T47D (cell line): ENCODE measurements at places on chromosomes 6 and 20.

GRCh38 chr6:86848986-86849385 lies 88.3 kb upstream of the HTR1E start:
- DNase-seq, result no peak

- peak; percentile 61 for DNase-seq
Measured at GRCh38 chr6:156437121-156437879, 339.9 kb upstream of the ARID1B start.

DNA sequence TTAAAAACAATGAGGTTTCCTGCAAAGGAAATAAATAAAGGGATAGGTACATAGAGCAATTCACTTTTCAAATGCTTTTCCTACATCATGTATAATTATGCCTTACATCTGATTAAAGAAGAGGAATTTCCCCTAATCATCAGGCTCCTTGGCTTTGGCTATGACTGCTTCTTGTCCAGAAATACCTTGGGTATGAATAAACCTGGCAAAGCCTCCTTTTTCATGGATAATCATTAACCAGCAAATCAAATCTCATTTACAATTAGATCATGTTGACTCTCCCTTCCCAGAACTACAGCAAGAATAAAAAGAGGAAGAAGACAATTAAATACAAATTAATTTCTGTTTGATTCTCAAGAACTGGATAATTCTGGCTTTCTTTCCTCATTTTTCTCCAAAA lies 58.0 kb upstream of the CD2AP start:
- no peak for DNase-seq

DNA sequence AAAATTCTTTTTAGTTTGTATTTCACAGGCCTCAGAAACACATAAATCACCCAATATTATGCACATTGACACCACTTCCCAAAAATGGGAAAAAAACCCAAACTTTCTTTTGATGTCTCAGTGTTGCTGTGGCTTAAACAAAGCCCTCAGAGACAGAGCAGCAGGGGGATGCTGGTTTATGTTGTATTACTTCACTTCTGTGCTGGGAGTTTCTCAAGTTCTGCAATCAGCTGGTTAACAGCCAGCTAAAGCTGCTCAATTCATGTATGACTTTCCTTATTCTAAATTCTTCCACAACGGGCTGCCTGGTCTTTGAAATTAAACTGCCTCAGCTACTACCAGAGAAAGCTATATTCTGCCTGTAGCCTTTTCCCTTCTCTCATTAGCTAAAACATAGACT lies 5.6 kb downstream of the FILIP1 start:
- DNase-seq, result no peak

GRCh38 chr20:47665221-47665991 lies 119.9 kb downstream of the SULF2 start:
- no peak for DNase-seq

DNA sequence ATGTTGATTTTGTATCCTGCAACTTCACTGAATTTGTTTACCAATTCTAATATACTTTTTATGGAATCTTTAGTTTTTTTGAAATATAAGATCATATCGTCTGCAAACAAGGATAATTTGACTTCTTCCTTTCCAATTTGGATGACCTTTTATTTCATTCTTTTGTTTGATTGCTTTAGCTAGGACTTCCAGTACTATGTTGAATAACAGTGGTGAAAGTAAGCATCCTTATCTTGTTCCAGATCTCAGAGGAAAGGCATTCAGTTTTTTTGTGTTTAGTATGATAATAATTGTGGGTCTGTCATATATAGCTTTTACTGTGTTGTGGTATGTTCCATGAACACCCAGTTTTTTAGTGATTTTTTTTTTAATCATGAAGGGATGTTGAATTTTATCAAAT lies 75.7 kb downstream of the GCLC start:
- no peak for DNase-seq

- DNase-seq, result no peak
Measured at GRCh38 chr6:39884696-39885095, 49.6 kb downstream of the MOCS1 start.

GRCh38 chr6:12585497-12585958 lies 131.0 kb upstream of the PHACTR1 start:
- DNase-seq, result no peak

- no peak for DNase-seq
Measured at GRCh38 chr20:1300083-1300840, 28.7 kb downstream of the SDCBP2 start.

- no peak for DNase-seq
Measured at GRCh38 chr20:6703047-6703446, 64.4 kb upstream of the BMP2 start.

- DNase-seq, result no peak
Measured at GRCh38 chr20:62387219-62387913, 463 bp downstream of the RPS21 start.

GRCh38 chr6:30883685-30884520 lies at the start of gene DDR1:
TSS of gene DDR1 (plus strand) at chr6:30884519. CDS start at chr6:30888730, 4,211 bp downstream.
- peak; percentile 96 for DNase-seq

DNA sequence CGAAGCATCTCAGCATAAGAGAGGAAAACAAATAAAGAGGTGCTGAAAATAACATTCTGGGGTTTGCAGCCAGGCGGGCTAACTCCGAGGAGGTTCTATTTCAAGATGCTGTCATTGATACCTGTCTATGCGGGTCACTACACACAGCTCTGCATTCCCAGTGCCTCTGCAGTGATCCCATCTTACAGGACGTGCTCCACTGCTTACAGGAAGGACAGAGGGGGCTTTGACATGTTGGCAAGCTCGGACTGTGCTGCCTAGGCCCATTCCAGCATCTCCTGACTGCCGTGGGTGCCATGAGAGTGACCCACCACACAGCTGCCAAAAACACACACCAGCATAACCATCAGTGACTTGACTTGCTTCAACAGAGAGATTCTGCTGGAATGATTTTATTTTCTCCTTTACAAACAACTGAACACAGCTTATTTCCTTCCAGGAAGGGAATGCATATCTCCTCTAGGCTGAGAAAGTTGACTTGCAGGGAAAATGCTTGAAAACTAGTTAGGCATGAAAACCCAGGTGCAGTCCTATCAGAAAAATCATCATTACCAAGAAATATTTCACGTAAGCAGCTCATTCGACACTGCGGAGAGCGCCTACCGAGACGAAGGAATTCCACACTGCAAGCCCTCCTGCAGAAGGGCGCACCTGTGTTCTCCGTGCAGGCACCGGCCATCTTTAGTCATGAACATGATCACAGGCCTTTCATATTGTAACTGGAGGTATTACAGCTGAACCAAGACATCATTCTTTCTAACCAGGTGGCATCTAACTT lies 62.5 kb downstream of the RAMACL start:
- DNase-seq, result no peak

DNA sequence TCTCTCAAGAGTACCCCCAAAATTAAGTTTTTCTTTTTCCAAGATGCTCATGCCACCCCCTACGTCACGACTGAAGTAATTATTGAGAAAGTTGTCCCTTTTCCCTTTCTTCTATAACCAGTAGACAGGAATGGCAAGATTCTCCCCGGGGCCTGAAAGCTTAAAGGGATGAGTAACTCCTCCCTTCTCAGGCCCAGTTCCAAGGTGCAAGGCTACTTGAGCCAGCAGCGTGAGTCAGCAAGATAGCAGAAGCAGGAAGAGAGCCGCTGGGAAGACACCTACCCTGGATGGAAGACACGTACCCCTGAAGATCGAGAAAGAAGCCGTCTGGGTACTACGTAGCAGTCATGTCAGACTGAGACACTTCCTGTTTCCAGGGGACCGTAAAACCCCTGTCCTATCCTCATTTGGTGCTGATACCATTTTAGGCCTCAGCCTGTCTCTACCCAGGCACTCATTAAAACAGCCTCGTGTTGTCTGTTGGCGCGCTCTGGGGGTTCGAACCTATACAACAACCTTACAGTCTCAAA lies 241.0 kb downstream of the ADGRG6 start:
- no peak for DNase-seq

- no peak for DNase-seq
Measured at GRCh38 chr6:54617730-54618129, 228.8 kb upstream of the FAM83B start.

DNA sequence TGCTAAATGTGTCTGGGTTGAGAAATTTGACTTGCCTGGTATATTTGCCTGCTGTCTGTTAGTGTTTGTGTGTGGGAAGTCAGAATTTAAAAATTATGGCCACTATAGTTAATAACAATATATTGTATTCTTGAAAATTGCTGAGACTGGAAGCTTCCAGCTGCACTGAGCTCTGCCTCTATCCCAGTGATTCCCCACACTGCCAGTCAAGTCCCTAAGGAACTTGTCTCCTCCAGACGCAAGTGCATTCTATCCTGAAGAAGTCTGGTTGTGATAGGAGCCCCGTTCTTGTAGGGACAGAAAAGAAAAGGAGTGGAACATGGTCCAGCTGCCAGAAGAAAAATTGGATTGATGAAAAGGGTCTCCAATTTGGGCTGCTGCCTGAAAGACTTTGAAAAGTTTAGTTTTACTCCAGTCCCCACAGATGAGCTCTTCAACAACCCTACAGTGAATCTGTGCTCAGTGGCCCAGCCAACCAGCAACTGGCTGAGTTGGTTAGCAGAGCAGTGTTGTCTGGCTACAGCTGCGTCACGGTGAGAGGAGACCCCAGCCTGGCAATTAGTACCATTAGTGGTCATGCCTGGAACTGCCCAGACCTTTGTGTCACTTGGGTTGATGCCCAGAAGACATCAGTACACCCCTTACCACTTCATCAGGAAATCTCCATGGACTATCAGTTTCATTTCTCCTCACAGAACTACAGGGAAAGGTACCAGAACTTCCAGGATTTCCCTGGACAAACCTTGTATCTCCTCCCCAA lies 183.1 kb upstream of the MCHR2 start:
- DNase-seq, result no peak

DNA sequence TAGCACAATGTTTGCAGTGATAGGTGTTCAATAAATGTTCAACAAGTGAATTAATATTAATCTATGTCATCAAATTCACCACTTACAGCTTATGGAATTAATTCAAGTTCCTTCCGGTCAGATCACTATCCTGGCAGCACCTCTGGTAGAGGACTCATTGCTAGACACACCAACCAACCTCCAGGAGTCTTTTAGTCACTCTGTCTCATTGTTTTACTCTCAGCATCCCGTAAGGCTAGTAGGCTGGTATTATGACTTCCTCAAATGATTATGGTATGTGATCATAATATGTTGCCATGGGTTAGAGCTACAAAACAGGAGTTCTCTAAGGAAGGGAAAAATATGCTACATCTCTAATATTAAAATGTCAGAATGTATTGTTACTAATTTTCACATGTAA lies 21.7 kb upstream of the MMS22L start:
- DNase-seq, result no peak

- no peak for DNase-seq
Measured at GRCh38 chr6:18023891-18024290, 36.5 kb upstream of the KIF13A start.

GRCh38 chr20:50510706-50511542 lies 741 bp downstream of the PTPN1 start:
- no peak for DNase-seq
